ENCODE measurements at places on chromosomes 12 and 14.
A peak's percentile ranks its signal among the peaks of the same experiment; 100 is the strongest.

DNA sequence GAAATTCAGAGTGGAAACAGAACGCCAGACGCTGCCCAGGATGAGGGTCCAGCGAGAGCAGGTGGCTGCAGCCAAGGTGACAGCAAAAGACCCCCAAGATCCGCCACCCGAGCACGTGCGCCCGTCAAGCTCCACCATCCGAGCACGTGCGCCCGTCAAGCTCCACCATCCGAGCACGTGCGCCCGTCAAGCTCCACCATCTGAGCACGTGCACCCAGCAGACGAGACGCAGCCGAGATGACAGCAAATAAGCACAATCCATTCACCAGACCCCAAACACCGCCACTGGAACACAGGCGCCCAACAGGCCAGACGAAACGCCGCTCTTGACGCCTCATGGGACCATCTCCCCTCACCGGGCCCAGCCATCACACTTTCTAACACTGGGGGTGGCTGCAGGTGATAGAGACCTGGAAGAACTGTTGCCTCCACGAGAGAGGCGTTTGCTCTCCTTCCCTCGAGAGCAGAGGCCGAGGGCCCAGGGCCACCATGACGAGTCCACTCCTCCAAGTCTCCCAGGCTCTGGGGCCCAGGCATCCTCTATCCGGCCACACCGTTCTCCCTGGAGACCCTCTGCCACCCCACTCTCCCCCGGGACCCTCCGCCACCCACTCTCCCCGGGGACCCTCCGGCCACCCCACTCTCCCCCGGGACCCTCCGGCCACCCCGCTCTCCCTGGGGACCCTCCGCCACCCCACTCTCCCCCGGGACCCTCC, 62.1 kb upstream of the GALNT9 start:
- DNase-seq, result no peak

GRCh38 chr12:26737487-26738030, 95.4 kb downstream of the ITPR2 start:
- no peak for DNase-seq

- no peak for DNase-seq
Observed at GRCh38 chr12:25242981-25243679, 7.6 kb downstream of the KRAS start.

DNA sequence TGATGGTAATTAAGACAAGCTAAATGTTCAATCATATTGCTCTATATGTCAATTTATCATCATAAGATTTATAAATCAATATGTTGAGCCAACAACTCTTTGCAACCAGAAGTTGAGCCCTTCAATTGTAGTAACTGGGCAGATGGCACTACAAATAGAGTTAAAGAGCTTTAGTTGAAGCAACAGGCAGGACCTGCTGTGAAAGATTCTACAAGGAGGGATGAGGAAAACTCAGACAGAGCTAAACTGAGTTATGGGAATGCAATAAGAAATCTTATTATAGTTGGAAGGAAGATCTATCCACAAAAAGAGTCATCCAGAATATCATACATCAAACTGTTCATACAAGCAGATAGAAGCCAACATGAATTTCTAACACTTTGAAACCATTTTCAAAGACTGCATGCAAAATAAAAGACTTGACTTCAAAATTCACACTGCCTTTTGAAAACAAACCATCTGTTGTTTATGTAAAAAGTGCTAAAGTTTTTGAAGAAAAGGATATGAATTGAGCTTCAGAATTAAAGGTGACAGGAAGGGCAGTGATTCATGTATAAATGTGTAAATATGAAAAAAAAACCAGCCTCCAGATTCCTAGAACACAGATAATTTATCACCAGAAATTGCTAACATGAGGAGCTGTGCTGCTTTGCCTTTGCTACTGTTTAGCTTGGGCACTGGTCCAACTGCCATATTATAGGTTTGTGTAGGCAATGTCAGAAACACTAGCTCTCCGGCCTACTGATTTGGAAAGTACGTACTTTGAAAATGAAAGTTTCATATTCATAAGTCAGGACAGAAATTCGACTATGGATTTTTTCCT, 133.2 kb downstream of the SLC35F4 start:
- DNase-seq, result no peak

DNA sequence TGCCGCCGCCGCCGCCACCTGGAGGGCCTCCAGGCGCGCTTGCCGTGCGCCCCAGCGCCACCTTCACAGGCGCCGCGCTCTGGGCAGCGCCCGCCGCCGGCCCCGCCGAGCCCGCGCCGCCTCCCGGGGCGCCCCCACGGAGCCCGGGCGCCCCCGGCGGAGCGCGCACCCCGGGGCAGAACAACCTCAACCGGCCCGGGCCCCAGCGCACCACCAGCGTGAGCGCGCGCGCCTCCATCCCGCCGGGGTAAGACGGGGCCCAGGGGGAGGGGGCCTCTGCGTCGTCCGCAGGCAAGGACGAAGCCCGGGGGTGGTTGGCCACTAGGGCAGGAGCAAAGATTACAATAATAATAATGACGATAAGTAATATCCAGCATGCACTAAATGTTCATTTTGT, 21.3 kb downstream of the DTX1 start:
- DNase-seq, result no peak

DNA sequence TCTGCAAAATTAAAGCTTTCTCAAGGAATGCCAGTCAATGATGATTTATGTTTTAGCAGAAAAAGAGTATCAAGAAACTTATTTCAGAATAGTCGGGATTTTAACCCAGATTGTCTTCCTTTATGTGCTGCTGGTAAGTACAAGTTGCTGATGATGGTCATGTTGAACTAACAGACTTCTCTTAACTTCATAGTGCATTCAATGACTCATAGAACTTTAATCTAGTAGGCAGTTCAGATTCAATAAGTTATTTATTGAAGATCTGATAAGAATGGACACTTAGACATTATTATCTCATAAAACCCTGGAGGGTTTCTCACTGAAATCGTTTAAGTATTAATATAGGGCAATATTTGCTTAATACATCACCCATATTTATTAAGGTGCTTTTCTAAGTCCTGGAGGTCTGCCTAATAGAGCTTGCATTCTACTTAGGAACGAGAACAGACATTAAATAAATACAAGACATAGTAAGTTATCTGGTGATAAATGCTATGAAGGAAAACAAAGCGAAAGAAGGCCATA, 33.8 kb downstream of the TOGARAM1 start:
- no peak for DNase-seq

DNA sequence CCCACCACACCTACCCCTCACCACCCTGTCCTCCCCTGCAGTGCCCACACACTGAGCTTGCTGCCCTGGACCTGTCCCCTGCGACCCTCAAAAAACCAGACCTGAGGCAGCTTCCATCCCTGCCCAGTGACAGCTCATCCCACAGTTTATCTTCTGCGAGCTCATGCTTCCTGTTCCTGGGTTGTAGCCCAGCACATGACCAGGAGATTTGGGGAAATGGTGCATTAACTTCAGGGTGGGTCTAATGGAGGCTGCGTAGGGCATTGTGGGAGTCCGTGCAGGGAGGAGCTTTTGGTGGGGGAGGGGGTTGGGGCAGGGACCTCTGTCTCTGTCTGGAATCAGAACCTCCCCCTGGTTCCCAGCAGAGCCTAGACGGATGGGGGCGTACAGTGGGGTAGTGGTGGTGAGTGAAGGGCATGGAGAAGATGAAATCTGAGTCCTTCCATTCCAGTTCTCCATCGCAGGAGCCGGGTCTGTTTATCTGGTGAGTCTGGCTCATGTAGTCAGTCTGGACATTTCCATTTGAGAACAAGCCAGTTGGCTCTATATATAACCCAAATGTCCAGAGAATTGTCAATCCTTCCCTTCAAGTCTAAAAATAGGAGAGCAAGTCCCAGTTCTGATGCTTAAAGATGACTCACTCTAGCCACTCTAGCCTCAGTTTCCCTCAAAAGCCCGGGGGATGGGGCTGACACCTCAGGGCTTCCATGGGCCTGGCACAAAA, 270.9 kb downstream of the CACNA1C start:
- DNase-seq, result no peak

GRCh38 chr14:23580152-23580926, 1.7 kb upstream of the JPH4 start:
- DNase-seq, result no peak

GRCh38 chr14:44961151-44961553, 595 bp downstream of the KLHL28 start:
- no peak for DNase-seq

GRCh38 chr12:52380271-52380694, 5.2 kb downstream of the KRT84 start:
- DNase-seq, result no peak

DNA sequence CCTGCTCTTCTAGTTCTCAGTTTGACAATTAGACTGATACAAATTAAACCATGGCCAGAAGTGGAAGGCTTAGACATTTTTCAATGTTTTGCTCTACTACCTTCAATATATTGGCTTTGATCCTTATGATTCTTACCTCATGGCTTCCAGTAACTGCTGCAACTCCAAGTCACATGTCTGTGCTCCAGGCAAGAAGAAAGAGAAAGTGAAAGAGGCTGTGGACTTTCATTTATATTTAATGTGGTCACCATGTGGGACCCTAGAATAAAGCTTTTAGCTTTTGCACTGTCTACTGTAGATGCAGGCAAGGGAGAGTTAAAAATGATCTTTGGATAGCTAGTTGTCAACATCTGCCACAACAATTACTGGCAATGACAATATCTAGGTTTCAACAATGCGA, 214.3 kb upstream of the PDE3A start:
- no peak for DNase-seq

DNA sequence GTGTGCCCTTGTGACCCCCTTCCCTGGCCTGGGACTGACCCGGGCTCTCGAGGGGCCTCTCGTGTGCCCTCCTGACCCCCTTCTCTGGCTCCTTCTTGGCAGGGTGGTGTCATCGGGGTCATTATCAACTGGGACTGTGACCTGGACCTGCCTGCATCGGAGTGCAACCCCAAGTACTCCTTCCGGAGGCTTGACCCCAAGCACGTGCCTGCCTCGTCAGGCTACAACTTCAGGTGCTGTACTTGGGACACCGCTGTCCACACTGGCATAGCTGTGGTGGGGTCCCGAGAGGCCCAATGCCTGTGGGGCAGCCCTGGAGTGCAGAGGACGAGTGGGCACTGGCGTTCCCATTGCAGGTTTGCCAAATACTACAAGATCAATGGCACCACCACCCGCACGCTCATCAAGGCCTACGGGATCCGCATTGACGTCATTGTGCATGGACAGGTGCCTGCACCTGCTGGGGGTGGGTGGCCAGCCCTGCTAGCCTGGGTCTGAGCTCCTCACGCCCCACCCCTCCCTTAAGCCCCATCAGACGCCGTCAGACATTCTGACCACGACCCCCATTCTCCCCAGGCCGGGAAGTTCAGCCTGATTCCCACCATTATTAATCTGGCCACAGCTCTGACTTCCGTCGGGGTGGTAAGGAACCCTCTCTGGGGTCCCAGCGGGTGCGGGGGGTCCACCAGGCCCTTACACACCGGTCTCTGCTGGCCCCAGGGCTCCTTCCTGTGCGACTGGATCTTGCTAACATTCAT, 2.5 kb downstream of the P2RX2 start:
- no peak for DNase-seq

GRCh38 chr14:29462321-29462720, 465.3 kb downstream of the PRKD1 start:
- no peak for DNase-seq

GRCh38 chr14:87449016-87449415, 544.0 kb downstream of the GALC start:
- no peak for DNase-seq

GRCh38 chr12:54879150-54879549, 24.8 kb downstream of the MUCL1 start:
- DNase-seq, result no peak

DNA sequence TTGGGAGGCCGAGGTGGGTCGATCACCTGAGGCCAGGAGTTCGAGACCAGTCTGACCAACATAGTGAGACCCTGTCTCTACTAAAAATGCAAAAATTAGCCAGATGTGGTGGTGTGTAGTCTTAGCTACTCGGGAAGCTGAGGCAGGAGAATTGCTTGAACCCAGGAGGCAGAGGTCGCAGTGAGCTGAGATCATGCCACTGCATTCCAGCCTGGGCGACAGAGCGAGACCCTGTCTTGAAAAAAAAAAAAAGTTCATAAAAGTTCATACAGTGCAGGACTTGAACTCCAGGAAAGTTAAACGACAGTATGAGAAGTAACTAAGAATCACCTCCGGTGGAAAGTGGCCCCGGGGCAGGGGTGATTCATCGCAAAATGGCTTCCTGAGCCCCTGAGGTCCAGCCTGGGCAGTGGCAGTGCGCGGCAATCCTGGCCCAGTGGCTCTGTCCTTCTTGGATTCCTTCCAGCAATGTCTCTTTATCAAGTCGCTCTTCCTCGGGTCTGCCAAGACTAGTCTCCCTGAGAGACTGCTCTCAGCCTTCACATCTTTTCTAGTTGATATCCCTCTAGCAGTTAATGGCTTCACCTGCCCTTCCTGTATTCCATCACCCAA, 16.7 kb upstream of the MAP1LC3B2 start:
- no peak for DNase-seq

GRCh38 chr14:32603992-32604565, 275.0 kb downstream of the AKAP6 start:
- no peak for DNase-seq

GRCh38 chr14:65369560-65369959, 43.0 kb upstream of the FUT8 start:
- no peak for DNase-seq

DNA sequence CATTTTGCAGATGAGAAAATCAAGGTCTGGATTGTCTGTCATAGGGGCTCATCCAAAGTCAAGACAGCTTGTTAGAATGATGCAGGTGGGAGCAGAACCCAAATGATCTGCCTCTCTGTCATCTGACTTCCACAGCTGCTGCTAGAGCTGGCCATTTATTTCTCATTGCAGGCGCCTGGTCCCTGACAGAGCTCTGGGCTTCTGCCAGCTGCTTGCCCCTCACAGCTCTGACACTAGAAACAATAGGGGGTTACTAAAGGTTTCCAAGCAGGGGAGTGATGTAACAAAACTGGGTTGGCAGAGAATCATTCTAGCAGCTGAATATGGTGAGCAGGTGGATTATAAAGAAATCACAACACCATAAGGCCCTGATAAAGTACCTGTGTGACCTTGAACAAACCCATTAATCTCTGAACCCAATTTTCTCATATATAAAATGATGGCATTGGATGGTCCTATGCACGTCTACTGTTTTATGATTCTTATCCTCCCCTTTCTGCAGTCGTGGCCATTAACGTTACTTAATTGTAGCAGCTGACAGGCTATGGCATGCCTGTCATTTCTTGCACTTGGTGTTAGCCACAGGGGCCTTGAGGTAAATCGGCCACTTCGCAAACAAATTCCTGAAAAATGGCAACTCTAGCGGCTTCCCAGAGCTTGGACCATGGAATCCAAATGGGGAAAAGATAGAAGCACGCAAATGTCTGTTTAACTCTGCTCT, 134.6 kb downstream of the RMST start:
- DNase-seq, result no peak

DNA sequence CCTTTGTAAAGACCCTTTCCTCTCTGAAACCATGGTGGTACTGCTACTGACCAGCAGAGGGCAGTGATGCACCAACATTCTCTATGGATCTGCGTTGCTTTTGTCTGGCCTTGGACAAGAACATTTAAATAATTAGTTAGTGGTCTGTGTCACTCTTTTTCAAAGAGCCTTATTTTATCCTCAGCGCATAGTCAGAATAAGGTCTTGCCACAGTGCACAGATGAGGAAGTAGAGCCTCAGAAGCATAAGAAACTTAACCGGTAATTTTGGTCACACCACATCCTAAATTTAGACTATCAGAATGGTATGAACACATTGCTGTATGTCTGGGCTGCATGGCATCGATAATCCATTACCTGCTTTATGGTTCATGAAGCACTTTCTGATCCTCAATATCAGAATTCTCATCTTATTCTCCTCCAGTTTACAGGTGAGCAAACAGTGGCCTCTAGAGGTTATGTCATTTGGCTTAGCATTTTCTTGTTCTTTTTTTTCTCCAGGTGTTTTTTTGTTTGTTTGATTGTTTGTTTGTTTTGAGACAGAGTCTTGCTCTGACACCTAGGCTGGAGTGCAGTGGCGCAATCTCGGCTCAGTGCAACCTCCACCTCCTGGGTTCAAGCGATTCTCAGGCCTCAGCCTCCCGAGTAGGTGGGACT, 23.7 kb upstream of the IFT81 start:
- peak; percentile 61 for DNase-seq
